ENCODE measurements at places on chromosomes 5 and 9. TPM values are rescaled to one million over a fixed set of nuclear protein-coding genes. Genes with fewer than 3 reads are reported as not detected.

The ZDHHC11B gene
- total RNA-seq: not detected

The SOX30 gene
- not detected for total RNA-seq

The ENTPD8 gene
- total RNA-seq: not detected

The PCDHB15 gene
- under 0.01 TPM for total RNA-seq

The CLIC3 gene
- total RNA-seq: 74.5 TPM

The SLC6A18 gene
- total RNA-seq: not detected

The GARIN3 gene
- not detected for total RNA-seq

The EGFL7 gene
- total RNA-seq: 72.6 TPM

The DOK3 gene
- 0.34 TPM for total RNA-seq

The GHR gene
- total RNA-seq: 7.7 TPM

The PDGFRB gene
- 372 TPM for total RNA-seq

The RAD50 gene
- total RNA-seq: 11.6 TPM

The INIP gene
- total RNA-seq: 11.7 TPM

The FRRS1L gene
- total RNA-seq: 1.2 TPM

The MACROH2A1 gene
- total RNA-seq: 96.3 TPM

The GTF3C4 gene
- total RNA-seq: 9.5 TPM

The MARVELD2 gene
- 0.82 TPM for total RNA-seq

The SHROOM1 gene
- total RNA-seq: 2.6 TPM

The ITK gene
- total RNA-seq: under 0.01 TPM

The DDX4 gene
- not detected for total RNA-seq

The PTBP3 gene
- 38.3 TPM for total RNA-seq

The PCDHGB6 gene
- total RNA-seq: 1.4 TPM

The FAM221B gene
- total RNA-seq: not detected

The C9orf50 gene
- not detected for total RNA-seq

The TSC1 gene
- 22.0 TPM for total RNA-seq

The ZNF483 gene
- total RNA-seq: 1.0 TPM

The PKD2L2 gene
- total RNA-seq: not detected

The AHRR gene
- 16.0 TPM for total RNA-seq

The SLC23A1 gene
- not detected for total RNA-seq

The CCL27 gene
- total RNA-seq: not detected

The JADE2 gene
- total RNA-seq: 15.6 TPM

The S1PR3 gene
- 28.1 TPM for total RNA-seq

The SLC6A3 gene
- total RNA-seq: not detected

The SCGB3A2 gene
- total RNA-seq: not detected

The COL15A1 gene
- 3.2 TPM for total RNA-seq

The ORM2 gene
- total RNA-seq: not detected

The SLC46A2 gene
- not detected for total RNA-seq

Data from pericardium fibroblast (primary cell).